ENCODE measurements at places on chromosomes 11 and 22. TPM values are rescaled to one million over a fixed set of nuclear protein-coding genes. Genes with fewer than 3 reads are reported as not detected.

Gene PGA5
- polyA plus RNA-seq = not detected

Gene CHADL
- 0.30 TPM for polyA plus RNA-seq

GRCh38 chr11:64358907-64359711 lies at the start of gene RPS6KA4:
Gene RPS6KA4, plus strand, starts transcription at chr11:64359162. Its CDS starts 74 bp downstream, at chr11:64359236.
- peak; percentile 92 for DNase-seq

DNA sequence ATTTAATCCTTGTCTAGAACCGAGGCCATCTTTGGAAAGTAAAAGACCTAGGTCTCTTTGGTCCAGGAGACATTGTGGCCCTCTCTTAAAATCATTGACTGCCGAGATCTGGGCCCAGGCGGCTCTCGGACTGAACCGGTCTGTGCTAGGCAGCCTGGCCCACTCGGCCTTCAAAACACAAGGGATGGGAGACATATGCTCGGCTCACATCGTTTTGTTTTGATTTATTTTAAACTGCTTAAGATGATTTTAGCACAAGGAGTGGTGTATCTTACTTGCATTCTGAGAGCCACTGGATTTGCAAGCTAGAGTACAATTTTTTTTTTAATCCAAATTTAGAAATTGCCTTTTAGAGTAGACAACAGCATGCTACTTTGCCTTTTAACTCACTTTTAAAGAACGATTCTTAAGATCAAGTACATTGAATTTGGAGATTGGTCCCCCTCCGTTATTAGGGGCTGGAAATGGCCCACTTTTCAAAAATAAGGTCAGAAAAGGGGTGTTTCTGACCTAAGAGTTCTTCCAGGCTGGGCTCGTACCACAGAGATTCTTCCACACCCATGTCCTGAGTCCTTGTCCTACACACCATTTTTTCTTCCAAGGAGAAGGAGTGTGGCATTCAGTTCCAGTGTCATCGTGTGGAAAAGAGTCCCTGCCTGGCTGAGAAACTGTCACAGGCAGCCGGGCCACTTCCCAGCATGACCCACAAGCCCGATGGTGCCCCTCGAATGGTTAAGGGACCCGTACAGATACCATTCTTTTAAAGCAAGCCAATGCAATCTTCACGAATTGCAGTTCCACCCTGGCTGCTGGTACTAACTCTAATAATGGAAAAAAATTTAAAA lies 80.5 kb upstream of the WNT7B start:
- DNase-seq = peak; percentile 70

DNA sequence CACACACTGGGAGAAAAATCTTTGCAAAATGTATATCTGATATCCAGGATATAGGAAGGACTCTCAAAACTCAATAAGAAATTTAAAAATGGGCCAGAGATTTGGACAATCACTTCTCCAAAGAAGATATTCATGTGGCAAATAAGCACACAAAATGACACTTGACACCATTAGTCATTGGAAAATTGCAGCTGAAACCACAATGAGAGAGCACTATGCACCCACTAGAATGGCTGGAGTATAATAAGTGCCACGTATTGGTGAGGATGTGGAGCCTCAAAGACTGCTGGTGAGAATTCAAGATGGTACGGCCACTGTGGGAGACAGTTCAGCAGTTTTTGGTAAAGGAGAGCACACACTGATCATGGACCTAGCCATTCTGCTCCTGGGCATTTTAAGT lies 12.8 kb upstream of the OSBPL5 start:
- DNase-seq = peak; percentile 68

GRCh38 chr11:14189874-14190273 lies 169.1 kb downstream of the RRAS2 start:
- peak; percentile 30 for DNase-seq
